ENCODE measurements at places on chromosomes 2 and 18.

DNA sequence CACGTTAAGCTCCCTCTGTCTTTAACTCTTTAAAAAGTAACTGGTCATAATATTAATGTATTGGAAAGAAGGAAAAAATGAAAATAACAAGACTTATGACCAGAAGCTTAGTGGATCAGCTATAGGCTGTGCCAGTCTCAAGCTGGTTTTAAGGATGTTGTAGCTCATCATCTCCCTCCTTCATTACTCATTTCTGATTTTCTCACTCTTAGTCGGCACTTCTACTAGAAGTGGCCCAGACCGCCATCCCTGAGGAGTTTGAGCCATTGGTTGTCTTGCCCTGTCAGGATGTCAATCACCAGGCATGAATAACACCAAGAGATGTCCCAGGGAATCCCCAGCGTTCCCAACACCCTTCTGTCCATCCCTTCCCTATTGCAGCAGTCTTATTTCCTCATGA is 151.5 kb downstream of the ASXL3 start:
- DNase-seq = no peak

- no peak for DNase-seq
These were observed 217.5 kb downstream of the CYP26B1 start for GRCh38 chr2:71930049-71930681.

DNA sequence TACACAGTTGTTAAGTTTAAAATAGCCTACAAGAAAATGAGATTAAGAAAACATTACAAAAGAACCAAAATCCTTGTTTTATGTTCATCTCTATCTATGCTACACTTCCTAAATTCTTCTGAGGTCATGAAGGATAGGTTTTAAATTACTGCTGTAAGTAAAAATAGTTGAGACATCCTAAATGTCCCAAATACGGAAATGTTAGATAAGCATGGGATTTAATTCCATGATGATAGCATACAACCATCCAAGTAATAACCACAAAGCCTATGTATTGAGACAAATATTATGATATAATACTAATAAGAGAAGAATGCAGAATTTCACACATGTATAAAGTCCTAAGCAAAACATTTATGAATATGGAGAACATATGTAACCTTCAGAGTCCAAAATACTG is 34.1 kb downstream of the PIEZO2 start:
- DNase-seq = no peak

GRCh38 chr2:186841940-186842339 is 7.0 kb downstream of the ZSWIM2 start:
- DNase-seq = no peak

DNA sequence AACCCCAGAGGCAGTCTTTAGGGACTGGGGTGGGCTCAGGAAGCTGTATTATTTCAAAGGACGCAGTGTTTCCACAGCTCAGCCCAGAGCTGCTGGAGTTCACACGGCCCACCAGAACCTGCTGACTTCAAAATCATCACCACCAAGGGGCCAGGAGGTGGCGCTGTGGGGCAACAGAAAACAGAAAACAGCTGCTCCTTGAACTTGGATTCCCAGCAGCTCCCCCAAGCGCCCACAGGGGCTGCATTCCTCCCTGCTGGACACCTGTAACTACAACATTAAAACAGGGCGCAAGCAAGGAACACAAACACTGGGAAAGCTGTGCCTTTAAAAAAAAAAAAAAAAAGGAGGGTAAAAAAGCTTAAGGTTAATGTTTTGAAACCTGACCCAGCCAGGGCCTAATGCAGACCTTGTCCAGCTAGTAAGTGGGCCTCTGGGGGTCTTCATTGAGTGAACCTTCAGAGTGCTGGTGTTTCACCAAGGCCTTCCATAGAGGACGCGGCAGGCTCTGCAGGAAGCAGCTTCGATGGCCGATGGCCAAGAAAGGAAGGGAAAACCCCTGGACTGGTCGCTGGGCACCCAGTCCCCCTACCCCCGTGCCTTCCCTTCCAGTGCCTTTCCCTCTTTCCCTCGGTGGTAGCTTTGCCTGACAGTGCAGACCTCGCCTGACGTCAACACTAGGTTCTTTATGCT is 25.9 kb downstream of the MLPH start:
- peak; percentile 82 for DNase-seq

DNA sequence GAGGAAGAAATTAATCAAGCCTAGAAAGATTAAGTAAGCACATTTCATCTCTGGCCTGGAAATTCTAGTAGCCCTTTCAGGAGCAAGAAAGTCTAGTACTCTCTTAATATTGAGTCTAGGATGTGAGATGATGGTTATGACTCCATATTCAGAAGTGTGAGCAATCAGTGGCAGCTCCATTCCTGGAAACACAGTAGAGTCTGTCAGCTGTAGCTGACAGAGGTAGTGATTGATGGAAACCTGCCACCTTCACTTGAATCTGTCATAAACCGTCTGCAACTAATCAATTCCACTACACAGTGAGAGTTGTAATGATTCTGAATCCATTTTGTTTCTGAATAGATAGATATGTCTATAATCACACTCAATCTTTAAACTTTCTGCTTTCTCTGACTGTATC is 635.1 kb downstream of the IRS1 start:
- no peak for DNase-seq

GRCh38 chr2:227793148-227793712 is 20.4 kb upstream of the CCL20 start:
- no peak for DNase-seq

DNA sequence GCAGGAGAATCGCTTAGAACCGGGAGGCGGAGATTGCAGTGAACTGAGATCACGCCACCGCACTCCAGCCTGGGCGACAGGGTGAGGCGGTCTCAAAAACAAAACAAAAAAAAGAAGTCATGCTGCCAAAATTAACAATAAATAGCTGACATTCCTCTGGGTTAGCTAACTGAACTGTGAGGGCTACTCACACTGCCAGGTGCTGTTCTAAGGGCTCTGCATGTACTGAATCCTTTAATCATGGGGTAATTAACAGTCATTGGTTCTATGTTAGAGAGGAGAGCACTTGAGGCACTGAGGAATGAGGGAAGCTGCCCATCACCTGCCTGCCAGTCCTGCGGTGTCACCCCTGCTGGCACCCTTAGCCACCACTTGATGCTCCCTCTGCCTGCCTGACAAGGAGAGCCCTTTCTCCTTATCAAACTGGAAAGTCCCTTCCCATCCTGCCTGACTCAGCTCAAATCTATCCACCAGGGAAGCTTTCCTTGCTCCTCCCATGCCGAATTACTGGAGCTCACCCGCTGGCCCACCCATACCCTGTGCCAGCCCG is 73.0 kb upstream of the RIOK3 start:
- no peak for DNase-seq

DNA sequence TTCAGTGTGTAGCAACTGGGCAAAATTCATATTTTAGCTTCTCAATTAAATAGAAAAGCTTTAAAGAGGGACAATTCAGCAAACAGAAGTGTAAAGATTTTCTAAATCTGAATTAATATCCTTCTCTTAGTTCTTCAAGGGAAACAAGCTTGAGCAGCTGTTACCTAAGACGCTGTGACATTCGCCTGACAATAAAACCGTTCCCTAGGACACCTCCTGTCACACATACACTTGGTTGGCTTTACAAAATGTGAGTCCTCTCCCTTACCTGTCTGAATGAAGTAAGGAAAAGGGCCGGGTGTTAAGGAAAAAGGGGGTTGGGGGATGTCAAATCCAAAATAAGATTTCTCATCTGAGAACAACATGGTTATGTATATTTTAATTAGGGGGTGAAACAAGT is 2.1 kb downstream of the SERTAD2 start:
- no peak for DNase-seq

Measured in posterior cingulate gyrus (tissue), 11 donors.